Kidney glomerular epithelial cell (primary cell): ENCODE measurements at places on chromosomes 13 and 19.
A peak's percentile ranks its signal among the peaks of the same experiment; 100 is the strongest.

- DNase-seq = no peak
Observed at GRCh38 chr19:58518256-58519086, 1.1 kb downstream of the ZBTB45 start.

GRCh38 chr19:1172353-1173158 lies 1.5 kb downstream of the SBNO2 start:
- DNase-seq = no peak

GRCh38 chr13:93786846-93787489 lies 560.4 kb downstream of the GPC6 start:
- DNase-seq = no peak

DNA sequence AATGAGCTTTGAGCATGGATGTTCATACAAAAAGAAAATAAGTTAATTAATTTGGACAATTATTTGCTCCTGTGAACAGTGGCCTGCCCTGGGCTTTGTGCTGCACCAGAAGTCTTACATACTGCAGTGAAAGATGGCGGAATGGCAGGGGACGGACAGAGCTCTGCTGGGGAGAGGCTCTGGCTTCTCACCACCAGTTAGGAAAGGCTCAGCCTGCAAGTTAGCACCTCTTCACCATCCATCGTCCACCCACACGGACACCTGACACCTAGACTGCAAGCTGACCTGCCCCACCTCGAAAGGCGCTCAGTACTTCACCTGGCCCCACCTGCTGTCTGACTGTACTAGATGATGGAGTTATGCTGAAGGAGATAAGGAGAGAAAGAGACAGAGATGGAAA lies 203.9 kb upstream of the IRS2 start:
- DNase-seq = no peak

DNA sequence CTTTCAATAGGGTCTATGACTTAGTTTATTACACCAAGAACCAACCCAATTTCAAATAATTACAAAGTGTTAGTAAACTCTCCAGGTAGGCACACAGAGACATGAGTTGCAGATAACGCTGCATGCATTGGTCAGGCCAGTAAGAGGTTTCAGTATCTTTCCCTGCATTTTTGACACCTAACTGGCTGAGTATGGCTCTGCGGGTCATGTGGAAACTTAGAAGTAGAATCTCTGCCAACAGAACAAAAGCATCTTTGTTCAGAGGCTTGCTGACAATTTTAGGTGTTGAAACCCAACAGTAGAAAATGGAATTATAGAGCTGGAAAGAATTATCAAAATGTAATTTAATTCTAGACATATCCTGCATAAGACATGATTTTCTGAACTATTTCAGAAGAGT lies 25.3 kb downstream of the HTR2A start:
- no peak for DNase-seq

- no peak for DNase-seq
Observed at GRCh38 chr13:112172641-112173251, 105.8 kb downstream of the SOX1 start.

GRCh38 chr13:70755456-70755855 lies 647.2 kb upstream of the KLHL1 start:
- no peak for DNase-seq

DNA sequence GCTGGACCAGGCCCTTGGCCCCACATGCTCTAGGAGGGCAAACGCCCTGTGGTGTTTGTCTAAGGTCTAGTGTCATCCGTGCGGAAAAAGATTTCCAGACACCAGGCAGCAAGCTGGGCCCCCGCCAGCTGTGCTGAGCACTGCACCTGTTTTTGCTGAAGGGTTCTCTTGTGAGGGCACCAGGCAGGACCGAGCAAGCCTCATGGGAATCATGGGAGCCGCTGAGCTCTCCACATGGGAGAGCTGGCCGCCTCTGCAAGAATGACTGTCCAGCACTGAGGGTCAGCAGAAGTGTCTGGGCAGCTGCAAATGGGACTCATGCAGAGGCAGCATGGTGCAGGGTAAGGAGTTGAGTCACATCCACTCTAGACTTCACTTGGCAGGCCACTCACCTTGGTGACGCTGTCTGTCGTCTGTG lies 12.0 kb downstream of the B3GNT8 start:
- DNase-seq = no peak

GRCh38 chr13:42969565-42970172 lies 22.4 kb downstream of the EPSTI1 start:
- DNase-seq = peak; percentile 83

DNA sequence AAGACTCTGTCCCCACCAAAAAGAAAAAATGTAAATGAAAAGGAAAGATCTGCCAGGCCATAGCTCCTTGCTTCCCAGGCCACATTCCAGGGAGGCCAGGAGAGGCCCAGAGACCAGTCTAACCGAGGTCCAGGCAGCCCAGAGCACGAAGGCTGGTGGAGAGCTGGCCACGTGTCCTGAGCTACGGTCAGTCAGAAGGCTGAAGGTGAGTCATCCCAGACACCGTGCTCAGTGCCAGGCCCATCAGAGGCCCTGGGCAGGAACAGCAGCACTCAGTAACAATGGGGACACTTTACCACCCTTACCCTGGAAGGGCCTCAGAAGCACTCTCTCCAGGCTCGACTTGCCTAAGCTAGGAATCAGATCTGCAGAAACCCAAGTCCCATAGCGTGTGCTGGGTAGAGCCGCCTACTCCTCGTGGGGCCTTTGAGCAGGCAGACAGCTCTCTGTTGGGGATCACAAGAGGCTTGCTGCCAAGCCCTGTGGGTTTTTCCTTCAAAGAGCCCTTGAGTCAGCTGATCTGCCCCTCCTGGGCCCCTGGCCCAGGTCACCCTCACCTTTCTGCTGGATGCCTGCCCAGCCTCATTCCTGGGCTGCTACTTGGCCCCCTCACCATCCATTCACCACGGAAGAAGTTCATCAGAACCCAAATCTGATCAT lies 11.6 kb upstream of the DNMT1 start:
- DNase-seq = no peak

DNA sequence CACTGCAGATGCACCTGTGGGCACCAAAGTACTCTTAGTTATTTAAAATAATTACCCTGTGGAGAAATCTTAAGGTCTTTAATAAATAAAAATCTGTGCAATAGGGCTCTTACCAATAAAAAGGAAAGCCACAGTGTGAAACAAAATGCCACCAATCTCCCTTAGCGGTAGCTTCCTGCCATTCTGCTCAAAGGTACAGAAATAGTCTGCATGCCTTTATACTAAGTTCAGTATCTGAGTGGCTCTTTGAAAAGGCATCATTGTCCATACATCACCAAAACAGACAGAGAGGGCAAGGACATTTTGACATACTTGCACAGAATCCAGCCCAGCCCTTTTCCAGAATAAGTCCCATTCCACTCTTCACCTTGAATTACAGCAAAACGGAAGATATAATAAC lies 161.0 kb downstream of the KLF12 start:
- no peak for DNase-seq

DNA sequence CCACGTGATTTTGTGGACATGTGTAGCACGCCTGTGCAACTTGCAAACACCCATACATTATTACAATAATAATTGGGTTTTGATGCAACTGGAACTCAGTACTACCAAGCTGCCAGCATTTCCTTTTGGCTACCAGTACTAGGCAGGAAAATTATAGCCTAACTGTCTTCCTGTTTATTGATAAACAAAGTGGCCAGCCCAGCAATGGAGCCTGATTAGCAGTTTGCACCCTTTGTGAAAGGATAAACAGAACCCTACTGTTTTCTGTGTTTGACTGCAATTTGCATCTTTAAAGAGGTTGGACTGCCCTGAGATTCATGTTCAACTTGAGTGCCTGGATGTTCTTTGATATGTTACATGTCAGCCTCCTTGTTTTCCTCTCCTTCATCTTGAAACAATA lies 173.9 kb downstream of the ZIC5 start:
- no peak for DNase-seq

DNA sequence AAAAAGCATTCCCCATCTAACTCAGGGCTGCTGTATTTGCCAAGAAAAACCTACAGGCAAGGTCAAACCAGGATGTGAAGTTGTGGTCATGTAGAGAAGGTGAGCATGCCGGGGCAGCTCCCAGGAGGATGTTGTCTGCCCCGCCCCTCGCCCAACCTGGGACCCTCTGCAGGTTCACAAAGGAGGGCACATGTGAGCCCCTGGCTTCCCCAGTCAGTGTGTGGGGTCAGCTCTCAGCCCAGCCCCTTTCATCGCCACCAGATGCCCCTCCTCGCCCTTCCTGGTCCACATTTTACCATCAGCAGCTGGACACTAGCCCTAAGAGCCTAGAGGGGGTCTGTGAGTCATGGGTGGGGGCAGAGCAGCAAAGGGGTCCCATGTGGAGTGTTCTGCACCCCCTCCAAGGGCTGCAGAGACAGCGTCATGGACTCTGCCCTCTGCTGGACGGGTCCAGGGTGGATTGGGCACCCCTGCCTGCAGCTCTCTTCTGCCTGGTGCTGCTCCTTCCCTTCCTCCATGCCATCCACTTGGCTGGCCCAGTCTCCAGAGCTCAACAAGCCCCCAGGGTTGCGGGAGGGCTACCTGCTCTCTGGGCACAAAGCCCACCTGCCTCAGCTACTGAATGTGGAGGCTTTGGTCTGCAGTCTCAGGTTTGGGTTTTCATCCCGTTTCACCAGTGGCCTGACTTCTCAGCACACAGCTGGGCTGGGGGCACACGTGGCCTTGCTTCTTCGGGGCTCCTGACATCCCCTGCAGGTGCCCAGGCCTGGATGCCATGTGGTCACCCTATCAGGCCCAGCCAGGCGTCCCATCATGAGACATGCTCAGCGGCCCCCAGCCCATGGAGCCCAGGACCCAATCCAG lies 3.7 kb downstream of the PLEKHF1 start:
- DNase-seq = no peak

GRCh38 chr13:42706286-42706685 lies 75.1 kb upstream of the FAM216B start:
- no peak for DNase-seq

DNA sequence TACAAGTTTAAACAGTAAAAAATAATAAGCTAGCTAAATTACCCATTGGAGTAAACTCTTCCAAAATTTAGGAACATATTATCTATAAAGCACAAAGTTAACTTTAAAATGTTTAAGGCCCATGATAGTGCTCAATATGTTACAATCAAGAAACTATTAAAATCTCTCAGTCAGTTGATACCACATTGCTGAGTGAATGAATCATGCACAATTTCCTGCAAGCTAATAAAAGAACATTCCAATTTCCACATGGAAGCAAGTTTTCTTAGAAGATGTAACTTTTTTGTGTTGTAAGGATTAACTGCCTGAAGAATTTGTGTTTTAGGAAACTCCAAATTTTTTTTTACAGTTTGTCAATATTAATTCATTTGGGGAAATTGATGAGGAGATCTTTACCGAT lies 666.6 kb downstream of the SLITRK1 start:
- DNase-seq = no peak

DNA sequence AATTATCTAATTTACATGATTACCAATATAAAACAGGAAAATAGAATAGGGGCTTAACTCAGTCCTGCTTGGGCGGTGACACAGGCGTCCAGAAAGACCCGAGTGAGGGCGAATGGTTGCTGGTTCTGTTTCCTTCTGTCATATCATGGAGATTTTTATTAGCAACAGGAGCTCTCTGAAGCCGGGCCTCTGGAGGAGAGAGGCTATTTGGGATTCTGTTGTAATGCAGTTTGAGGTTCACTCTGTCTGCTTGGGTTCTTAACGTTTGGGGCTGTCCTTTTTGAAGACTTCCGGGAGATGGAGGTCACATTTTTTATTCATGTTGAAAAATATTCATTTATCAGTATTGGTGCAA lies 115.7 kb upstream of the ZNF536 start:
- no peak for DNase-seq

DNA sequence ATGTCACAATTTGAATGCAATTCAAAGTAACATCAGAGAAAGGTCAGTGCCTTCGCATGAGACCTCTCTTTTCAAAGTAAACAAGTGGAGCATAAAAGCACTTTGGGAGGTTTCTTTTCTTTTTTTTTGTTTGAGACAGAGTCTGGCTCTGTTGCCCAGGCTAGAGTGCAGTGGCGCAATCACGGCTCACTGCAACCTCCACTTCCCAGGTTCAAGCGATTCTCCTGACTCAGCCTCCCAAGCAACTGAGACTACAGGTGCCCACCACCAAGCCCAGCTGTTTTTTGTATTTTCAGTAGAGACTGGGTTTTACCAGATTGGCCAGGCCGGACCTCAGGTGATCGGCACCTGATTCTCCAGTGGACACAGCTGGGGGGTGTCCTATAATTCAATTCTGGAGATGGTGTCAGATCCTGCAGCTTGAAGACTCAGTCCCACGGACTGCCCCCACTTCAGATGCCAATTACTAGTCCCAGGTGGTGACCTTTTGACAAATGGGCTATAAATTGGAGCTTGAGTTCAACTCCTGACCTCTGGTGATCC lies 57.6 kb downstream of the RGCC start:
- no peak for DNase-seq

- DNase-seq = no peak
Observed at GRCh38 chr13:23325191-23325590, 108.3 kb downstream of the SACS start.

- DNase-seq = no peak
Observed at GRCh38 chr13:67107979-67108378, 122.2 kb downstream of the PCDH9 start.

DNA sequence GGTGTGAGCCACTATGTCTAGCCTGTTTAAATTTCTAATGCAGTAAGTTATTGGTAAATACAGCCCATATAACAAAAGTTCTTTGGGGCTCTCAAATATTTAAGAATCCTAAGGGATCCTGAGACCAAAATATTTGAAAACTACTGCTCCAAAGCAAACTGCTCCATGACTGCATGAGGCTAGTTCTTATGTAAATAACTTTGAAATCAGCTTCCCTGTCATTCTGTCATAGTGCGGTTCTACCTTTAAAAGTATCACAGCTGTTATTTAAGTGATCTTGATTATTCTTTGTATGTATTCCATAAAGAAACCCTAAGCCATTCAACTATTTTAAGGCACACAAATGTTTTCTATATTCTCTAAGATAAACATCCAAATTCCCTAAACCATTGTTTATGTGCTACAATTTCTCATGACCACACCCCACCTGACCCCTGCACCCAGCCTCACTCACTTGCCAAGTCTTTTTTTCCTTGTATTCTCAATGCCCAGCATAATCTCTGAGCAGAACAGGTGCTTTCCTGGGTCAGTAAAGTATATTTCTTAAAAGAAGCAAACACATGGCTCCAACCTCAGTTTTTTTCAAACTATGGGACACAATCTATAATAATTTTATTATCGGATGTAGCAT lies 146.6 kb downstream of the RNF17 start:
- no peak for DNase-seq

DNA sequence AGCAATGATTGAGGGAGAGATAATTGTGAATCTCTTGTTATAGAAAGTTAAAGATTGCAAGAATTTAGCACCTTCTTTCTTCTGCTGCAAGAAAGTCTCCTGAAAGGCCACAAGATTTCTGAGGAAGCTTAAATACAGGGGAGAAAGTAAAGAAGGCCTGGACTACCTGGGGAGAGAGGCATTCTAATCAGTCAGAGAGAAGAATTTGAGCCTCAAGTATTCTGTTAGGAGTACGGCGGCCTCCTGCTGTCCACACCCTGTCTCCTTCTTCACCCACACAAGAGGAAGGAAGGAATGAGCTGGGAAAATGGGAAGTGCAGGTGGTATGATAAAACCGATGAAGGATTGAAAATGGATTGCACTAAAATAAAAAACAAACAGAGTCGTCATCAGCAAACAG lies 474.7 kb downstream of the DIAPH3 start:
- no peak for DNase-seq
